Thymus (tissue), 14 donors: ENCODE measurements at places on chromosomes 7 and 10.

GRCh38 chr7:114588506-114588905 is 173.9 kb downstream of the FOXP2 start:
- no peaks in the 10 kb centered on the region for H3K36me3 ChIP-seq
- no peak for DNase-seq
- H3K27me3 ChIP-seq = no peaks in the 10 kb centered on the region

- no peak overlapping the region for H3K27ac ChIP-seq
- H3K4me3 ChIP-seq = no peak overlapping the region
- no peaks in the 10 kb centered on the region for H3K27me3 ChIP-seq
- no peak for DNase-seq
- peaks cover 11% of the 10 kb centered on the region for H3K36me3 ChIP-seq
Measured at GRCh38 chr10:6583447-6583846, 3.4 kb upstream of the PRKCQ start.

DNA sequence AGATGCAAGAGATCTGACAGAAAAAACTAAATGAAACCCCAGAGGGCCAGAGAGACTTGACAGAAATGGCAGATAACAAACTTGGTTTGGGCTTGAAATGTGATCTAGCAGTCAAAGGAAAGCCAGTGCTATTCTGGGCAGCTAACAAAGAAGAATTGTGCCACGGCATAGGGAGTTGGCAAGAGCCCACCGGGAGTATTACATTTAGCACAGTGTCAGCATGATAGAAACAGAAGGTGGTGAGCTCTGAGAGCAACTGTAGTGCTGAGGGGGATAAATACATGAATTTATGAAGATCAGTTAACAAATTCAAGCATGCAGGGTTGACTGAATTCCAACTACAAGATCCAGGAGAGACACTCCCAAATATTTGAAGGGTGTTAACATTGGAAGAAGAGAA is 91.1 kb downstream of the AHCYL2 start:
- DNase-seq = no peak
- H3K27me3 ChIP-seq = no peaks in the 10 kb centered on the region
- H3K4me3 ChIP-seq = no peak overlapping the region
- H3K36me3 ChIP-seq = no peaks in the 10 kb centered on the region

DNA sequence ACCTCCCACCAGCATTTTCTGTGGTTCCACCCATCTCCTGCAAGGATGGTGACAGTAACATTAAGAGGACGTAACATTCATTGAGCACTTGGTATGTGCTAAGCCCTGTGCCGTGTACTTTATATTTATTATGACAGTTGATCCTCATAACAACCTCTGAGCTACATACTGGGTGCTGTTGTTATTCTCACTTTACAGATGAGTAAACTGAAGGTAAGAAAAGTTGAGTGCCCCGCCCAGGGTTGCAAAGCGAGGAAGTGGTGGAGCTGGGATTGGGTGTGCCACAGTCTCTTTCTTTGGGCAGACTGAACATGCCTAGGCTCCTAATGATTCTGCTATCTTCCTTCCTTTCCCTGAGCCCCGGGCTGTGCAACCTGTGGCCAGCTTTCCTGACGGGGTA is 107.4 kb downstream of the SH3PXD2A start:
- H3K27ac ChIP-seq = no peak overlapping the region
- H3K36me3 ChIP-seq = no peaks in the 10 kb centered on the region
- no peak for DNase-seq
- no peak overlapping the region for H3K4me3 ChIP-seq
- H3K27me3 ChIP-seq = no peaks in the 10 kb centered on the region

DNA sequence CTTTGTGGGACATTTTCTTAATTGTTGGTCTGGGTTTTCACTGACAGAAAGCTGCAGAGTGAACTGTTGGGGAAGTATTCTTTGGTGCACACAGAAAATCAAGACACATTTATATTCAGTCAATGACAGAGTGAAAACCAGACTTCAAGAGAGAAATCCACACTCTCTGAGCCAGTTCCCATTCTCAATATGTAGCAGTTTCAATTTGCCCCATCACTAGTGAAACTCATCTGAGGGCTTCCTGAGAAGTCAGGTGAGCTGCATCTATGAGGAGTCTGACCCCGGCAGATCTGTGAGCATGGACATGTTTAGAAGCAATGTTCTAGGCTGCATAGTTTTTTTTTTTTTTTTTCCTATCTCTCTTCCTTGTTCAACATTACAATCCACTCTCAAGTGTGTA is 163.7 kb upstream of the AHR start:
- H3K27me3 ChIP-seq = no peaks in the 10 kb centered on the region
- H3K36me3 ChIP-seq = no peaks in the 10 kb centered on the region
- no peaks in the 10 kb centered on the region for H3K4me1 ChIP-seq
- H3K4me3 ChIP-seq = no peak overlapping the region
- no peak overlapping the region for H3K27ac ChIP-seq

- no peak overlapping the region for H3K4me3 ChIP-seq
- peaks cover 3% of the 10 kb centered on the region for H3K4me1 ChIP-seq
- DNase-seq = no peak
- no peak overlapping the region for H3K27ac ChIP-seq
- H3K36me3 ChIP-seq = no peaks in the 10 kb centered on the region
Measured at GRCh38 chr7:70599446-70600190, 532.3 kb upstream of the GALNT17 start.

DNA sequence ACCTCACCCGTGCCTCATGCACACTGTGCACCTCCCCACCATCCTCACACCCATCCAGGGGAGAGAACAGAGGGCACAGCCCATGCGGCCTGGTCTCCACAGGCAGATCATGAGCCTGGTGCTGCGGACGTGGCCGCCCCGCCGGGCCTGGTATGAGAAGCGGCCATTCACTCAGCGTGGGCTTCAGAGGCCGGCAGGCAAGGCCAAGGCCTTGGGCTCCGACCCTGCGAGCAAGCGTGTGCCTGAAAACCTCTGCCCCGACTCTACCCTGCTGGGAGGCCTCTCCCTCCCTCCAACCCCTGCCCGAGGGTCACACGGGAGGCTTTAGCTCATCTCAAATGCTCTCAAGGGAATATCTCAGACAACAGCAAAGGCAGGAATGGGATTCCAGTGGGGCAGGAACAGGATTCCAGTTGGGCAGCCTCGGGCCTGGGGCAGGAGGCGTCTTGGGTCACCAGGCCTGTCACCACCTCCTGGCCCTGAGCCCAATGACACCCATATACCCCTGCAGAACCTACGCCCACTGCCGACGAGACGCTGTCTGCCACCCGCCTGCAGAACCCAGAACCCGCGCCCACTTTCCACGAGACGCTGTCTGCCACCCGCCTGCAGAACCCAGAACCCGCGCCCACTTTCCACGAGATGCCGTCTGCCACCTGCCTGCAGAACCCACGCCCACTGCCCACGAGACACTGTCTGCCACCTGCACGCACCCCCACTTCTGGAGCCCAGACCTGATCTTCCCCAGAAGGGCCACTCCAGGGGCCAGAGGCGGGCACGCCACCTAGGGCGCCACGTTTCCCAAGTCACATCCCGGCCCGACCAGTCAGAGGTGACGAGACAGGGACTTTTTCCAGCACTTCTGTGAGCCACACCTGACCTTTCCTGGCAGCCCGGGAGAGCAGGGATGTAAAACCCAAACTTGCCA is 38.9 kb downstream of the ADAP1 start:
- no peaks in the 10 kb centered on the region for H3K36me3 ChIP-seq
- H3K27ac ChIP-seq = no peak overlapping the region

DNA sequence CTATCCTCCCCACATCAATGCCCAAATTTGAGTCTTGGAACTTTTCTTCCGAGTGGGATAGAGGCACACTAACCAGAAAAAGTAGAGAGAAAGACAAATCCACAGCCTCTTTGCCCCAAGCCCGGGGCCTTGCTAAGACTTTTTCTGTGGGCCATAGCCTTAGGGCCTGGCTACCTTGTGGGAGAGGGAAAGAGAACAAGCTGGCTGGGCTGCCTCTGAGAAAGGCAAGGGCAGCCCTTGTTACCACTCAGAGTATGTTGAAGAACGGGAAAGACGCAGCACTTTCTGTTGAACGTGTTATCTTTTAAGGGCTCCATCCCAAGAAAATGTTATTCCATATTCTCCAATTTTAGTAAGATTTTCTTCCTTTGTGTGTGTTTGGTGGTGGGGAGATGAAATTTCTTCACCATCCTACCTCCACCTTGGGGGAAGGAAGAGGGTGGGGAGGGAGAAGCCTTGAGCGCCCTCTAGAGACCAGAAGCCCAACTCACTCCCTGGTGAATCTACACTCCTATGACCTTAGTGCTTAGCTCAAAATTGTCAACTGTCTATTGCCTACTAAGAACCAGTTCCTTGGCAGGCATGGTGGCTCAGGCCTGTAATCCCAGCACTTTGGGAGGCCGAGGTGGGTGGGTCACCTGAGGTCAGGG is 3.9 kb upstream of the NRF1 start:
- H3K27me3 ChIP-seq = no peaks in the 10 kb centered on the region
- H3K4me1 ChIP-seq = peaks cover 21% of the 10 kb centered on the region
- DNase-seq = peak; percentile 28
- H3K27ac ChIP-seq = no peak overlapping the region
- H3K36me3 ChIP-seq = peaks cover 6% of the 10 kb centered on the region
- no peak overlapping the region for H3K4me3 ChIP-seq

GRCh38 chr7:10734595-10734994 is 239.1 kb upstream of the PHF14 start:
- DNase-seq = no peak
- H3K27ac ChIP-seq = no peak overlapping the region
- H3K36me3 ChIP-seq = no peaks in the 10 kb centered on the region

DNA sequence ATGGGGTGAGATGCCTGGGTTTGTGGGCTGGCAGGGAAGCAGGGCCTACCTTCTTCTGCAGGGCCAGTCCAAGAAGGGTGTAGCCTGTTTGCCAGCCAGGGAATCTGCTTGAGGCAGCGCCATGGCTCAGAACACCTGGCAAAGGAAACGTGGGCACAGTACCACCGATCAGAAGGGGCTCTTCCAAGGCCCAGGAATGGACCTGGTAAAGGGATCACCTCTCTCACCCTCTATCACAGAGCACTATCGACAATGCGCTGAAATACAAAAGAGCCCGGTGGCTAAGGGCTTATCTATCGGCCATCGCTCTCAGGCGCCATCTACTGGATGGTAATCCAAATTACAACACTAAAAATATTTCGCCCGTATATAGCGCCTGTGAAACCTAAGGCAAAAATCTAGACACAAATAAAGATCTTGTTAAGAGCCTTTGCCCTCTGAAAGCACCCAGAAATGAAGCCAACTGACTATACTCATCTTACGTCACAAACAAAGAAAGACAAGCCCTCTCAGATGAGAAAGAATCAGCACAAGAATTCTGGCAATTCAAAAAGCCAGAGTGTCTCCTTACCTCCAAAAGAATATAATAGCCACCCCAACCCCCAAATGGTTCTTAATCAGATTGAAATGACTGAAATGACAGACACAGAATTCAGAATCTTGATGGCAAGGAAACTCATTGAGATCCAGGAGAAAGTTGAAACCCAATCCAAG is 217.8 kb upstream of the HPS1 start:
- no peaks in the 10 kb centered on the region for H3K27me3 ChIP-seq
- no peak overlapping the region for H3K27ac ChIP-seq
- no peaks in the 10 kb centered on the region for H3K4me1 ChIP-seq
- no peaks in the 10 kb centered on the region for H3K36me3 ChIP-seq
- peak; percentile 24 for DNase-seq

DNA sequence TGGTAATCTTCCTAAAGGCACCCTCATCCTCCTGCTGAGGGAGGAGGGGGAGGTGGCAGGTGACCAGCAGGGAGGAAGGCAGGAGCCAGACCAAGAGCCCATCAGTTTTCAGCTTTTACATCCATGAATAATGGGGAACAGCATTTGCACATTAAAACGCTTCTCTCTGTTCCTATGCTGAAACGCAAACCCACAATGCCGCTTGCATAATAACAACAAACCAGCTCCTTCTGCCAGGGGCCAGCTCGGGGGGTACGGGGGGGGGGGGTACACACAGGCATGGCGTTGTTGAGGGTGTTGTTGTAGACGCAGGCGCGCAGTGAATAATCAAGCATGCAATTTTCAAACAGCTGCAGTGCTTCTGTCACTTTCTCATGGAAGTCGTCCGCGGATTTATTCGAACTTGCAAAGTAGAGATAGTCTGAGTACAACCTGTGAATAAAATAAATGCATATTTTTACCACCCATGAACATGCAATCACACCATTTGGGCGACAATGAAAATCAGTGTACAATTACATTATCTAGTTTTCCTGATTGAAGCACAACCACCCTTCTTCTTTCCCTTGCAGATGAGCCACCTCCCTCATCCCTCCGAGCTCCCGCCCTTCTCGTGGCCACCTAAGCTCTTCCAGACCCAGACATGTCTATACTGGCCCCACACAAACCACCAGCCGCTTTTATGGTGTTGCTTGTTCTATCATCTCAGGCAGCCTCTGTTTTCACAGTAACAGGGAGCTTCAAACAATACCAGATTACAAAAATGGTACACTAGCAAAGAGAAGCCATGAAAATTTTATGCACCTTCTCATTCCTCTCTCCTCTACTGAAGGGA is 72.2 kb downstream of the CHST15 start:
- no peaks in the 10 kb centered on the region for H3K27me3 ChIP-seq
- no peak overlapping the region for H3K4me3 ChIP-seq
- H3K36me3 ChIP-seq = no peaks in the 10 kb centered on the region
- peaks cover 6% of the 10 kb centered on the region for H3K4me1 ChIP-seq
- DNase-seq = no peak

DNA sequence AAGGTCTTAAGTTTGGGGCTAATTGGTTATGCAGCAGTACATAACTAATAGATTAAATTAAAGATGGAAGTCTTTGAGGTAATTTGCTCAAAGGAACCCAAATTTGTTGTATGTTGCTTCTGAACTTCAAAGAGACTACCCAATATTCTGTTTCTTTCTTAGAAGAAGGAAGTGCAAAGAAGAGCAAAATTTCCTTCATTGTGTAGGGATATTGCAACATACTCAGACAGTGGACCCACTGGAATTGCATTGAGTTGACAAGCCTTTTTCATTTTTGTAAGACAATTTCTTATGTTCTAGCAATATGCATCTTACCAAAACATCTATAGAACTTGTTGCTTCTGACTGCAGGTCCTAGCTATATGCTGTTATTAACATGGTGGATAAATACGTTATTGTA is 527.8 kb downstream of the SH2D4B start:
- H3K4me3 ChIP-seq = no peak overlapping the region
